Dorsolateral prefrontal cortex (tissue), 122 donors: ENCODE measurements at places on chromosomes 6 and 20.

GRCh38 chr6:149890629-149891045 is 7.3 kb downstream of the RAET1E start:
- DNase-seq, result no peak

GRCh38 chr20:21510414-21511384 is 3.2 kb downstream of the NKX2-2 start:
- DNase-seq, result no peak

- DNase-seq, result no peak
Observed at GRCh38 chr20:1831096-1831495, 64.1 kb upstream of the SIRPA start.

- DNase-seq, result no peak
Observed at GRCh38 chr6:155014670-155015300, 19.7 kb downstream of the TIAM2 start.

DNA sequence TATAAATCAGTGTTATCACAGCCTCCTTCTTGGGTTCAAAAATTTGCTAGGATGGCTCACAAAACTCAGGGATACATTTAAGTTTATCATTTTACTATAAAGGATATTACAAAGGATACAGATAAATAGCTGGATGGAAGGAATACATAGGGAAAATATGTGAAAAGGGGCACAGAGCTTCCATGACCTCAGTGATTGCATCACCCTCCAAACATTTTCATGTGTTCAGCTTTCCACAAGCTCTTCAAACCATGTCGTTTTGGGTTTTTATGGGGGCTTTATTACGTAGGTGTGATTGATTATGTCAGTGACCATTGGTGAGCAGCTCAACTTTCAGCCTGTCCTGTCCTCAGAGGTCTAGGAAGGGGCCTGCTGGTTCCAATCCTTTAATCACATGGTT is 68.0 kb downstream of the CYB5R4 start:
- no peak for DNase-seq
